ENCODE measurements at places on chromosomes 4 and X. TPM values are rescaled to one million over a fixed set of nuclear protein-coding genes. Genes with fewer than 3 reads are reported as not detected.

GRCh38 chr4:56787380-56787779 lies 34.1 kb downstream of the SPINK2 start:
- no peak for DNase-seq

GRCh38 chr4:179803857-179804256 lies 2361.6 kb upstream of the AGA start:
- DNase-seq: no peak

GRCh38 chrX:20753076-20753475 lies 486.4 kb upstream of the RPS6KA3 start:
- DNase-seq: no peak

DNA sequence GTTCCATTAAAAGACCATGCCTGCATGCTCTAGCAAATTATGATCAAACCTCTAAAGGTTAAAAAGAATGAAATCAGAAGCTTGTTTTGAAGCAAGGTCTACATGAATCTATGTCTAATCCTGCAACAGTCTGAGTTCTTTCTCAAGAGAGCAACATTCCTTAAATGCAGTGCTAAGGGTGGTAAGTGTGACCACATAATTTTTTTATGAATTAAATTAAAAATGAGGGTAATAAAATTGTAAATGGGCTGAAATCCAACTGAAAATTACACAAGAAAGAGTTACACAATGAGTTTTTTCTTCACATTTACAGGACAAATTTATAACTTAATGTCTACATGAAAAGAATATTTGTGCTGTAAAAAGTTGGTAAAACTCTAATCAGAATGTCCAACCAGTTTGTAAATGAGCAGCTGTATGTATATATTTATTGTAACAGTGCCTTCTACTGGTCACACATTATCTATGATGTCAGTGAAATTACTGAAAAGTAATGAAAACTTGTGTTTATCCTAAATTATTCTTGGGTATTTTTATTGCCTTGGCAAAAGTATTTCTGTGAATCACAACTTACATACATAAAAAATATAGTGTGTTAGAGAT lies 336.3 kb upstream of the PITX2 start:
- no peak for DNase-seq

GRCh38 chr4:11151500-11151899 lies 277.2 kb downstream of the HS3ST1 start:
- no peak for DNase-seq

GRCh38 chr4:182320580-182320979 lies 77.4 kb downstream of the TENM3 start:
- DNase-seq: no peak

GRCh38 chr4:127052742-127053141 lies 580.0 kb upstream of the INTU start:
- DNase-seq: no peak

GRCh38 chrX:139844884-139845283 lies 88.0 kb downstream of the ATP11C start:
- DNase-seq: no peak

MEPE gene
- not detected for total RNA-seq

PWWP3B gene
- total RNA-seq: not detected

ETDA gene
- not detected for total RNA-seq

MXRA5 gene
- total RNA-seq: not detected

EDA2R gene
- 1.8 TPM for total RNA-seq

KLF8 gene
- 0.76 TPM for total RNA-seq
